ENCODE measurements at places on chromosomes 2 and 18. TPM values are rescaled to one million over a fixed set of nuclear protein-coding genes. Genes with fewer than 3 reads are reported as not detected.

Gene CCDC141
- not detected for total RNA-seq

Gene GALNT13
- total RNA-seq, result 0.46 TPM

Gene TMEM198
- total RNA-seq, result not detected

Gene SP140
- total RNA-seq, result not detected

Gene EIF2AK3
- total RNA-seq, result 20.8 TPM

Gene ANKRD30B
- total RNA-seq, result not detected

Gene KIAA2012
- total RNA-seq, result not detected

Gene LYPD1
- total RNA-seq, result 66.5 TPM

Gene OR6B2
- not detected for total RNA-seq

Gene ARHGEF33
- total RNA-seq, result 0.11 TPM

Gene CCT4
- total RNA-seq, result 261 TPM

Gene TUBA4B
- total RNA-seq, result not detected

Gene ST8SIA5
- total RNA-seq, result not detected

Gene RIT2
- not detected for total RNA-seq

Gene SCYGR4
- total RNA-seq, result not detected
